ENCODE measurements at places on chromosomes 6 and 20.

GRCh38 chr20:17688965-17689364, 6.9 kb upstream of the RRBP1 start:
- DNase-seq, result no peak

DNA sequence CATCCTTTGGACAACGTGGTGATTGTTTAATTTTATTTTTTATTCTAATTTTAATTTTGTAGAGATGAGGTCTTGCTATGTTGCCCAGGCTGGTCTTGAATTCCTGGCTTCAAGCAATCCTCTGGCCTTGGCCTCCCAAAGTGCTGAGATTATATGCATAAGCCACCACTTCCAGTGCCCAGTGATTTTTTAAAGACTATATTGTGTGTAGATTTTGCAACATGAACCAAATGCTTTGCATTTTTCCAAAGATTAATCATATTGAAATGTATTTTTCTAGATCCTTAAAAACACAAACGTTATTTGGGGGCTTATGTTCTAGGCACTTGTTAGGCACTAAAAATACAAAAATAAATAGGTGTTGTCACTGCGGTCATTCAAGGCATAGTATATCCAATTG, 117.6 kb upstream of the CCN2 start:
- no peak for DNase-seq

DNA sequence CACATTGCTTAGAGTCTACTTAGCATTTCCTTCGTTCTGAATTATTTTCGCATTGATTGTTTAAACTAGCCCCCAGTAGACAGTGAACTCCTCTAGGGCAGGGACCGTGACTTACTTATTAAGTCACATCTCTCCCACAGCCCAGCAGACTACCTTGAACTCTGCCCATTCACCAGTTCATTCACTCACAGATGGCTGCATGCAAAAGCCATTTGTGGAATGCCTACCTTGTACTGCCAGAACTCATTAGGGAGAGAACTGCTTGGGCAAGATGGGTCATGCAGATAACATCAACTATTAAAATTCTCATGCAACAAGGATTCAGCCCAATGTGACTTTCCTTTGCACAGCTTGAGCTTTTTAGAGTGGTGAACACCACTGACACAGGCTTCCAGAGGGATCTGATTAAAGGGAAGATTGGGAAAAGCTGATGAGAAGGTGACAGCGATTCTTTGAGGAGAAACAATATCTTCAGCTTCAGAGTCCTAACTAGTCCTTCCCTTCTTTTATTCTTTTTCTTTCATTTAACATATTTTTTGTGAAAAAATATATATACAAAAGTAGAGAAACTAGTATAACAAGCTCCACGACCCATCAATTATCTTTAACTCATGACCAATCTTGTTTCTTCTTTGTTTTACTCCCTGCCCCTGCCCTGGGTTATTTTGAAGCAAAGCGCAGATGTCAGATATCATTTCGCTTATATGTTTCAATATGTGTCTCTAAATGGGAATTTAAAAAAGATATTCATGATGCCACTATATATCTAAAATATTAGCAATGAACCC, 273.9 kb downstream of the CDC5L start:
- no peak for DNase-seq

- no peak for DNase-seq
Observed at GRCh38 chr6:34108176-34108575, 37.7 kb downstream of the GRM4 start.

- no peak for DNase-seq
Observed at GRCh38 chr6:8492536-8493133, 57.3 kb upstream of the SLC35B3 start.

DNA sequence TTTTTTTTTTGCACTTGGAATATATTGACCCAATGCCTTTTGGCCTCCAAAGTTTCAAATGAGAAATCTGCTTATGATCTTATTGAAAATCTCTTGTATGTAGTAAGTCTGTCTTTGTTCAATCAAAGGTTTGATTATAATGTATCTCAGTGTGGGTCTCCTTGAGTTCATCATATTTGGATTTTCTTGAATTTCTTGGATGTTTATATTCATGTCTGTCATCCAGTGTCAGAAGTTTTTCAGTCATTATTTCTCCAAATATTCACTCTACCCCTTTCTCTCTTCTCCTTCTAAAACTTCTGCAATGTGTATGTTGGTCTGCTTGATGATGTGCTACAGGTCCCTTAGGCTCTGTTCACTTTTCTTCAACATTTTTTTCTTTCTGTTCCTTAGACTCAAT, 95.9 kb upstream of the PTPRK start:
- no peak for DNase-seq

DNA sequence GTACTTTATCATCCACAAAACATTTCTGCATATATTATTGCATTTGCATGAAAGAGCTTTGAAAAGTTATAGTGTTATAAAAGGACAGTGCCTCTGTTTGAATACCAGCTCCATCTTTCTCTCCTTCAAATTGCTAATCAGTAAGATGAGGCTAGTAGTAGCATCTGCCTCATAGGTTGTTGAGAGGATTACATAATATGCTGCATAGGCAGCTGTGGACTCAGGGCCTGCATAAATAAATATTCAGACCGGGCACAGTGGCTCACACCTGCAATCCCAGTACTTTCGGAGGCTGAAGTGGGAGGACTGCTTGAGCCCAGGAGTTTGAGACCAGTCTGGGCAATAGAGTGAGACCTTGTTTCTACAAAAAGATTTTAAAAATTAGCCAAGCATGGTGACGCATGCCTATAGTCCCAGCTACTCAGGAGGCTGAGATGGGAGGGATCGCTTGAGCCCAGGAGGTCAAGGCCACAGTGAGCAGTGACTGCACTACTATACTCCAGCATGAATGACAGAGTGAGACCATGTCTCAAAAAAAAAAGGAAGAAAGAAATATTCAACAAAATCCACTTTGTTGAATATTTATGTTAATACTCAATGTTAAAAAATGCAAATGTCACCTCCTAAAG, 18.3 kb upstream of the SEC63 start:
- DNase-seq, result no peak

DNA sequence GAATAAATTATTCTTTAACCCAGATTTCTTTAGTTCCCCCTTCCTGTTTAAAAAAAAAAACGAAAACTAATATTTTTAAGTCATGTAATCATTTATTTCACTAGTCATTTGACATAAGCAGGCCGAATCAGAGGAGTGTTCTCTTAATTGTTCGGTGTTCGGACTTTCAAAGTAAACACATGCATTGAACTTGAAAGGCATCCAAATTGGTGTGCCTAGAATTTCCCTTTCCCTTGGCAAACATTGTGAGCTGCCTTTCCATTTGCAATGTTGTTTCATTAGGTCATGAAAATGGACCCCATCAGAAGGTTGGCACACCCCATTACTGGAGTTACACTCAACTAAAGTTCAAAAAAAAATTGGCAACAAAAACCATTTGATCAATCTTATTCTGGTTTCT, 283.0 kb upstream of the MARCKS start:
- no peak for DNase-seq

DNA sequence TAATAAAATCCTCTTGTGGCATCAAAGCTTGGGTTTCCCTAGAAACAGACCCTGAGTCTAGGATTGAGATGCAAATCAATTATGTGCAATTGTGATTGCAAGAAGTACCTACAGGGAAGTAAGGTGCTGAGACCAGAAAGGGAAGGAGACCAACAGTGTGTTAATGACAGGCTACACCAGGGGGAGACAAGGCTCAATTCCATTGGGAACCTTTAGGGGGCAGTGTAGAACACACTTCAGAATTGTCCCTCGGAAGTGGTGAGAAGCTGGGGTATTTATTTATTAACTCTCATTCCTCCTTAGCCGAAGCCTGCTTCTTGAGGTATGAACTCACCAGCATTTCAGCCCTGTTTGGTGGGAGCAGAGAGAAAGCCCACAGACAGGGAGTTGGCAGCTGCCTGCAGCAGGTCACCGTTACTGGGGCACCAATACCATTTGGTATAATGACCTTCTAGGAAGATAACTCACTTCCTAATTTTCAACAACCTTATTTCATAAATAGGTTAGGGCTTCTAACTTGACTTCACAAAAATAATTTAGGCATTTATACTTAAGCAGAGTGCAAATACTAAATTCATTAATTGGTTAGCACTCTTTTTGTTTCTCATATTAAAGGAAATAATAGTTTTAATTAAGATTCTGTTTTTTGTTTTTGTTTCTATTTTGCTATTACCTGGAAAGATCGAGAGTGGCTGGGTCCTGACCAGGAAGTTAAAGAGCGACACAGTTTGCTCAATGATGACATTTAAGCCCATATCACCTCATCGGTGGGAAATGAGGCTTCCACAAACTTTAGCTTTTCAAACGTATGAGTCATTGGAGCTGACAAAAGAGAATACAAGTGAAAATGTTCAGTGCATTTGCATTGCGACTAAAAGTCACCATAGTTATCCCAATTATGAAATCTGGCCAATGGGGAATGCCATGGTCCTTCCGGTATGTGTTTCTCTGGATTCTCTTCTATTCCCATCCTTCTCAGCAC, 94.8 kb downstream of the BTBD3 start:
- peak; percentile 47 for DNase-seq

- no peak for DNase-seq
Observed at GRCh38 chr20:15739035-15739434, 834.2 kb downstream of the KIF16B start.

DNA sequence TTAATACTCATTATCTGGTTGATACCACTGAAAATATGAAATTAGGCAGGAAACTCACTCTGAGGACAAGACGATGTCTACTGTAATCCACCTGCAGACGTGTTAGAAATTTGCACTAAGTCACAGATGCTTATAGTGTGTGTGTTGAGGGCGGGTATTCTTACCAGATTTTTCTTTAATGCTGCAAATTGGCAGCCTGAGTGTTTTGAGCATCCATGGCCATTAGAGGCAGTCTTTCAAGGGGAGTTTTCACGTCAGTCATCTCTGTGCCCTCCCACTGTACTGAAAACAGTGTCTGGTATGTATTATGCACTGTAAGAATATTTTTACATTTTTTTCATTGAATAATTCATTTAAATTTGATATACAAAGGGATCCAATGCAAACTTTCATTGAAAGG, 266.5 kb upstream of the QKI start:
- DNase-seq, result no peak

DNA sequence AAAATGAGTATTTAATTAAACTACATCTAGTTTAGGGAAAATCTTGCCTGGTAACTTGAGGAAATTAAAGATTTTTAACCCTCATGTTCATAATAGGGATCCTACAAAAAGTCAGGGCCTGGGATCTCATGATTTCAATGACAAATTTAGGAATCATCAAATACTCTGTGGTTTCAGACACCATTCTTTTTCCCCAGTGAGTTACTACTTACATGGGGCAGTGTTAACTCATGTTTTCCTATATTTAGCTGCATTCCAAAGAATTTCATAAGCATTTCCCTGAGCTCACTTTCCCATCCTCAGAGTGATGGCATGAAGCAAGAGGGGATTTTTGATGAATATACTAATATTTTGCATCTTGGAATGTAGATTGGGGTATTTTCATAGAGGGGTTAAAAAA, 321.7 kb downstream of the CENPW start:
- DNase-seq, result no peak

DNA sequence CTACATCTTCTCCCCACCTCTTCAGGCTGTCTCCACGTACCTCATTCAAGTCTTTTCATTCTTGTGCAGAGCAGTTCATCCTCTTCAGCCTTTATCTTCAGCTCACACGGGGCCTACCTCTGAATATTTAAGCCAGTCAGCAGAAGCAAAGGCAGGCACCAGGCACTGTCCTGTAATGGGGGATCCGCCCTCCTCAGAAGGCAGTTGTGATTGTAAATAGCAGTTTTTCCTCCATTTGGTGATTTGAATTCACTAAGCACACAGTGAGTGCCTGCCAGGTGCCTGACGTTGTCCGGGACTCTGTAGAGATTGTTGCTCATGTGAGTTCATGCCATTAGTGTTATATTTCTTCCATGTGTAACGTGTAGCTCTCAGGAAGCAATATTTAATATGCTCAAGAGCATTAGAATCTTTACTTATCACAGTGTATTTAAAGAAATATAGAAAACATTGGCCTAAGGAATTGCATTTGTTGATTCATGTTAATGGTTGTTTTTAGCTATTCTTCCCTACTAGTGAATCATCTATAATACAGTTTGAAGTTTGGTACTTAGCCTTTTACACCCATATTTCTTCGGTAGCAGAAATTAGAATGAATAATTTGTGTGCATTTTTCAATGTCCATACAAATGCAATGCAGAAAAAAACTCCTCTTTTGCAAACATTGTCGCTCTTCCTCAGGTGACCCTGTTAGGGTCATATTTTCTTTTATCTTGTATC, 17.9 kb downstream of the BPHL start:
- DNase-seq, result no peak

DNA sequence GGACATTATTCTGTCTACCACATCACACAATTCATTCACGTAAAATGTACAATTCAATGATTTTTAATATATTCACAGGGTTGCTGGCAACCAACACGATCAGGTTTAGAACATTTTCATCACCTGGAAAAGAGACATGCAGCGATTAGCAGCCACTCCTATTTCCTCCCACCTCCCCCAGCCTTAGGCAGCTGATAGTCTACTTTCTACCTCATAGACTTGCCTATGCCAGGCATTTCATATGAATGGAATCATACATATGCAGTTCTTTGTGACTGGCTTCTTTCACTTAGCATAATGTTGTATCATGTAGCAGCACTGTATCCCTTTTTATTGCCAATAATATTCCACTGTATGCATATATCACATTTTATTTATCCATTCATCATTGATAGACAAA, 31.5 kb upstream of the CTNNBL1 start:
- no peak for DNase-seq

- no peak for DNase-seq
Observed at GRCh38 chr6:39054577-39055142, 6.1 kb downstream of the GLP1R start.

DNA sequence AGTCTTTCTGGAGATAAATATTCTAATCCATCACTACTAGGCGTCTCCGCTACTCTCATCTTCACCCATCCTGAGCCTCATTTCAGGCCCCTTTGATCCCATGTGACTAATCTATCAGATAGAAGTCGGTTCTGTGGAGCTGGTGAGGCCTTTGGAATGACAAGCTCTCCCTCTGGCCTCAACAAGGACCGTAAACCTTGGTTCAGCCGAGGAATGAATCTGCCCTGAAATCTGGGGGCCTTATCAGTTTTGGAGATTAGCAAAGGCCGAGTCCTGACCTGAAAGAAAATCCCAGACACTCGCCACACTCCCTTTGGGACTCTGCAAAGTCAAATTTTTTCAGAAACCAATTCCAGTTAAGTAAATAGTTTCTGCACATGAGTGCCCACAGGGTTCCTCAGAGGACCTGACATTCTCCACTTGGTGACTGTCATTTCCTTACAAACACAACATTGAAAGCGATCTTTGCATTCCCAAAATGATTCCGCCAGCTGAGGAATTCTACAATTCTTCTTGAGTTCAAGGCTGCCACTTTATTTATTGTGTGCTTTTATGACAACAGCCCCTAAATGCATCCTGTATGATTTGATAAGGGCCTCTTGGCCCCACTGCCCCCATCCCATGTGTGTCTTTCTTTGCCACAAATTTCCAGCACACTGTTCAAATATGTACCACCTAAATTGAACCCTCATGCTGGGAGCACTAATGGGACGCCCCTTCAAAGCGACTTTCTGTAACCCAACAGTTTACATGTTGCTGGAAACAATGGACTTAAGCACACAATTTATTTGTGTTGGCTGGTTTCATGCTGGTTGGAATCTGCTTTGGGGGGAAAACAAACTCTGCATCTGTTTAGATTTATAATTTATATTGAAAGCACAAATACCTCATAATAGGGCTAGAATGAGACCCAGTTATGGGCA, 10.0 kb upstream of the RIPOR3 start:
- no peak for DNase-seq

GRCh38 chr20:7151676-7152470, 384.4 kb downstream of the BMP2 start:
- no peak for DNase-seq

- no peak for DNase-seq
Observed at GRCh38 chr20:40630713-40631112, 58.3 kb downstream of the MAFB start.

All from right lobe of liver (tissue), 6 donors.